ENCODE measurements at places on chromosomes 7 and 10.

- no peak for DNase-seq
Measured at GRCh38 chr7:117126676-117127075, 173.4 kb downstream of the ST7 start.

- no peak for DNase-seq
Measured at GRCh38 chr7:94284104-94284503, 110.6 kb upstream of the COL1A2 start.

DNA sequence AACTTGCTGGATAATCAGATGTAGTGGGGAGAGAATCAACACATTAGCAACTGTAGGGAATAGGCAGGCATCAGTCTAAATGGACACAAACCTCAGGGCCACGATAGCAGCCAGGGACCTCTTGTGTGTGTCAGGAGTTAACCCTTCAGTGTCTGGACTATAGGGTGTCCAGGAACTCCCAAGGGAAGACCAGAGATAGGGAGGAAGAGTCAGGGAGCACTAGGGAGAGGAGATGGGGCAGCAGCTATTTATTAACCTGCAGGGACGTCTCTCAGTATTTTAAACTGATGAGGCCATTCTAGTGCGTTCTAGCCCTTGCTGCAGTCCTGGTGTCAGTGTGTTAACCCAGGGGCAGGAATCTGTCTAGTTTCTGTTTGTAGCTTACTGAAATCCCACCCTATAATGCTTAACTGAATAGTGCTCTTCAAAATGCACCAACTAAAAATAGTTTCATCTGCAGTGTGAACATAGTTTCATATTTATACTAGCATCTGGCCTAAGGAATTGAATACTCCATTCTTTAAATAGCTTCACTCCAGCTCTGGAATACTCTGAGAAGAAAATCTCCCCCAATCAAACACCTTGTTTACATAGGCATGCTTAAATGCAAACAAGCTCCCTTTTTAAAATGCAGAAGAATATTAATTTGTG, 62.7 kb downstream of the ARID5B start:
- DNase-seq = no peak

- no peak for DNase-seq
Measured at GRCh38 chr7:104185346-104185745, 22.5 kb downstream of the ORC5 start.

DNA sequence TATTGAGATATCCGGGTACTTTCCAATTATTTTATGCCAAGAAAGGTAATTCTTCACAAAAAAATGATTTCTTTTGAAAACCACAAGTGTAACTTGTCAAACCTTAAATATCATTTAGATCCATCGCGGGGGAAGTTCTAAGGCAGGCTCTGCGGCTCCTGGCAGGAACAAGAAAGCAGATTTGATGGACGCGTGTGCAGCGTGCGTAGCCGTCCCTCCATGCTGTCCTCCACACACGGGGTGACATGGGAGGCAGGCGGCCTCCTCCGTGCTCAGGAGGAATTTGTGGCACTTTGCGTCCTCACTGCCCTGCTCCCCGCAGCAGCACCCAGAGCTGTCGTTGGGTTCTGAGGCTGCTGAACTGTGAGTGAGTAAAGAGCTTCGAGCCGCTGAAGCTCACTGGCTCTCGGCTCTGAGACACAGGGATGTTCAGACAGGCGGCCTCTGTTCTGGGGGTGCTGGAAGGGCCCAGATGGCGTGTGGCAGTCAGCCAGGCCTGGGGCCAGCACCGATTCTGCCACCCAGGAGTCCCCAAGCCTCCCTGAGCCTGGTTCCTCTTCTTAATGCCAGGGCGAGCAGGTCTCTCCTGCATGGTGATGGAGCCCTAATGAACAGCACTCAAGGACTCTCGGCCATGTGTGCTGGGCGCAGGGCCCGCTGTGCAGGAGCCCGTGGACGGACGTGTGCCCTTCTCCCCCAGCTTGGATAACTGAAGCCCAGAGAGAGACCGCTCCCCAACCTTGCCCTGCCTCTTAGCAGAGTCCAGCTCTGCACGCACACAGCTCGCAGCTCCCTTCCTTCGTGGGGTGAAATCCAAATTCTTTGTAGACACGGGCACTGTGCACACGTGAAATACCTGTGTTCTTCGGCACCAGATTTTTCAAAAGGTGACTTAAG, 185.4 kb upstream of the SHH start:
- DNase-seq = no peak

DNA sequence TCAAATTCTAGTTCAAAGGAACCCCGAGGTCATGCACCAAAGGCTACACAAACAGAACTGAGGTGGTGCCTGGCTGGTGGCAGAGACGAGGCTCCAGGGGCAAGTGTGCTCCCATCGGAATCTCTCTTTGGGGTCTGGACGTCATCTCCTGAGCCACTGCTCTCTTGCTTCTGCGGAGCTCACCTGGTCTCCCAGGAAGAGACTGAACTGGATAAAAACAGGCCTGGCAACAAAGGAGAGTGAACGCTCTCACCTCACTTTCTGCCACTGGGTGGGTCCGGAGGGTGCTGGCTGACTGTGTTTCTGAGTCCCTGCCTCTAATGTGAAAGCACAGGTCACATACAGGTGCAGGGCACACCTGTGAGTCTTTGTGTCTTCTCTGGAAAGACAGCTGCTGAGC, 22.4 kb downstream of the VIPR2 start:
- no peak for DNase-seq

DNA sequence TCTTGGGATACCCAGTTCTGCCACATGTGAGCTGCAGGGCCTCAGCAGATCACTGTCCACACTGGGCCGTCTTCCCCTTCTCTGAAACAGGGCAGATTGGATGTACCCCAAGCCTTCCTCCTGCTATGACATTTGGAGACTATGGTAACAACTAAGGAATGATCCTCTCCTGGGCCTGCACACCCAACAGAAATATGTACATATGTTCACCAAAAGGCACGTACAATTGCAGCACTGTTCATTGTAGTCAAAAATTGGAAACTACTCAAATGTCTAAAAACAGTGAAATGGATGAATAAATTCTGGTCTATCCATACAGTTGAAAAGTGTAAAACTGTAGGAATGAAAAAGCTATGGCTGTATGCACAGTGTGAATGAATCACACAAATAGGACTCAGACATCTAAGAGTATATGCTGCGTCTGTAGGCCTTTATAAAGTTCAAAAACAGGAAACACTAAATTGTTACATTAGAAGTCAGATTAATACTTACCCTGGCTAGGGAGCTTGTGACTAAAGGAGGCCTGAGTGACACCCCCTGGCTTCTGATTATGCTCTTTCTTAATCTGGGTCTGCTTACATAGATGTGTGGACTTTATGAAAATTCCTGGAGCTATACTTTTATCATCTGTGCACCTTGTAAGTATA, 16.1 kb upstream of the XPNPEP1 start:
- DNase-seq = no peak

GRCh38 chr10:102744374-102745051, 765 bp downstream of the WBP1L start:
- DNase-seq = no peak

GRCh38 chr10:104989880-104990279, 348.8 kb downstream of the SORCS3 start:
- no peak for DNase-seq

- DNase-seq = no peak
Measured at GRCh38 chr10:16105082-16105481, 244.8 kb upstream of the MINDY3 start.

- peak; percentile 54 for DNase-seq
Measured at GRCh38 chr7:14902589-14903067, at the start of gene DGKB. DGKB (minus strand) TSS chr7:14902751.

DNA sequence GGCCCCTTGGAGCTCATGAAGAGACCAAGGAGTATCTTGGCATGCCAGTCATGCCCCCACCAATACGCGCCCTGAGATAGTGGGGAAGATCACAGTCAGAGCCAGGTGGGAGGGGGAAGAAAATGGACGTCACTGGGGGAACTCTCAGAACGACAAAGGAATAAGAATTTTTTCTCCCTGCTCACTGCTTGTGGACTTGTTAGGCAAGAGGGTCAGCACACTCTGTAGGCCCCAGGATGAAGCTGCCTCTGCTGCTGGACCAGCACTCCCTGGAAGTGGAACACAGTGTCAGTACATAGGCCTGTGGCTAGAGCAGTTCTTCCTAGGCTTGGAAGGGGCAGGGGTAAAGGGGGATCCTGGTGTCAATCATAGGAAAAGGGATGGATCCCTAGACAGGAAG, 46.5 kb downstream of the DRGX start:
- DNase-seq = no peak

GRCh38 chr10:129386415-129387257, 80.4 kb upstream of the MGMT start:
- no peak for DNase-seq

- no peak for DNase-seq
Measured at GRCh38 chr7:27890205-27890849, 150.4 kb downstream of the TAX1BP1 start.

DNA sequence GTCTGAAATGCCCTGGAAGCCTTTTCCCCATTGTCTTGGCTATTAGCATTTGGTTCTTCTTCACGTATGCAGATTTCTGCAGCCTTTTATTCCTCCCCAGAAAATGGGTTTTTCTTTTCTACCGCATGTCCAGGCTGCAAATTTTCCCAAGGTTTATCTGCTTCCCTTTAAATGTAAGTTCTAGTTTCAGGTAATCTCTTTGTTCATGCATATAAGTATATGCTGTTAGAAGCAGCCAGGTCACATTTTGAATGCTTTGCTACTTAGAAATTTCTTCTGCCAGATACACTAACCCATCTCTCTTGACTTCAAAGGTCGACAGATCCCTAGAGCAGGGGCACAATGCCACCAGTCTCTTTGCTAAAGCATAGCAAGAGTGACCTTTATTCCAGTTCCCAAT, 12.3 kb downstream of the THAP5 start:
- DNase-seq = no peak

DNA sequence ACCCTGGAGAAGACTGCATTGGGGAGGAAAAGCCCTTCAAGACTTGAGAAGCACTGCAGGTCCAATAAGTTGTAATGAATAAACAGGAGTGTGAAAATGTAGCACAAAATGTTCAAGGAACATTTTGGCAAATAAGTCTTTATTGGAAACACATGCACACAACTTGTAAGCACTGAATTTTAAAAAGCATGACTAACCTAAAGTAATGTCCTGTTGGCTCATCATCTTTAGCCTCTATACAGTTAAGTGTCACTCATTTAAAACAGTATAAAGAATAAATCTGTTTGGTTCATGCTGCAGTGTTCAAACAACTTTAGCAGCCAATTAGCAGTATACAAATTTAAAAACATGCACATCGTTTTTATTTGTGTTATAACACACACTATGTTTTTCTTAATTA, 108.6 kb downstream of the CDK6 start:
- DNase-seq = no peak

DNA sequence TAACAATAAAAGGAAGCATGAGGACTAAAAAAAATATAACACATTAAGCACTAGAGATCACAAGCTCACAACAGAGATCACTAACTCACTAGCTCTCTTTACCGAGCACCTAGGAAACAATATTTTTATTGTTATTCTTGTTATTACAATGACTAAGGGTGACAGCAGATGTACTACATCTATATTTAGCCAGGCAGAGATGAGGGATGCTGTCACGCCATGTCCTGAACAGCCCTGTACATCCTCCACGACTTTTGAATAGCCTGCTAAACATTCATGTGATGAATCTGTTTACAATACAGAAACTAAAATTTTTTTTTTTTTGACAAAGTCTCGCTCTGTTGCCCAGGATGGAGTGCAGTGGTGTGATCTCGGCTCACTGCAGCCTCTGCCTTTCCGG, 22.7 kb downstream of the FAM133B start:
- DNase-seq = no peak

- no peak for DNase-seq
Measured at GRCh38 chr10:123502983-123503382, 163.2 kb upstream of the GPR26 start.

- DNase-seq = no peak
Measured at GRCh38 chr10:83930-84530, 34.9 kb upstream of the TUBB8 start.

- DNase-seq = no peak
Measured at GRCh38 chr7:97313900-97314299, 196.4 kb downstream of the SDHAF3 start.

DNA sequence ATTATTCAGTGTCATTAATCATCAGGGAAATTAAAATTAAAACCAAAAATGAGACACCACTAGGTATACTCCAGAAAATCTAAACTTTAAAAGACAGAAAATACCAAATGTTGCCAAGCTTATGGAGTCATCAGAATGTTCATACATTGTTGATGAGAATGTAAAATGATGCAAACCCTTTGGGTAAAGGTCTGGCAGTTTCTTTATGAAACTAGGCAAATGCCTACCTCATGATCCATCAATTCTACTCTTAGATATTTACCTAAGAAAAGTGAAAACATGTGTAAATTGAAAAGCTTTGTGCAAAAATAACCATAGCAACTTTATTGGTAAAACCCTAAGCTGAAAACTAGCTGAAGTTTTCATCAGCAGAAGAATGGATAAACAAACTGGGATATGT, 329.5 kb upstream of the MEOX2 start:
- no peak for DNase-seq

DNA sequence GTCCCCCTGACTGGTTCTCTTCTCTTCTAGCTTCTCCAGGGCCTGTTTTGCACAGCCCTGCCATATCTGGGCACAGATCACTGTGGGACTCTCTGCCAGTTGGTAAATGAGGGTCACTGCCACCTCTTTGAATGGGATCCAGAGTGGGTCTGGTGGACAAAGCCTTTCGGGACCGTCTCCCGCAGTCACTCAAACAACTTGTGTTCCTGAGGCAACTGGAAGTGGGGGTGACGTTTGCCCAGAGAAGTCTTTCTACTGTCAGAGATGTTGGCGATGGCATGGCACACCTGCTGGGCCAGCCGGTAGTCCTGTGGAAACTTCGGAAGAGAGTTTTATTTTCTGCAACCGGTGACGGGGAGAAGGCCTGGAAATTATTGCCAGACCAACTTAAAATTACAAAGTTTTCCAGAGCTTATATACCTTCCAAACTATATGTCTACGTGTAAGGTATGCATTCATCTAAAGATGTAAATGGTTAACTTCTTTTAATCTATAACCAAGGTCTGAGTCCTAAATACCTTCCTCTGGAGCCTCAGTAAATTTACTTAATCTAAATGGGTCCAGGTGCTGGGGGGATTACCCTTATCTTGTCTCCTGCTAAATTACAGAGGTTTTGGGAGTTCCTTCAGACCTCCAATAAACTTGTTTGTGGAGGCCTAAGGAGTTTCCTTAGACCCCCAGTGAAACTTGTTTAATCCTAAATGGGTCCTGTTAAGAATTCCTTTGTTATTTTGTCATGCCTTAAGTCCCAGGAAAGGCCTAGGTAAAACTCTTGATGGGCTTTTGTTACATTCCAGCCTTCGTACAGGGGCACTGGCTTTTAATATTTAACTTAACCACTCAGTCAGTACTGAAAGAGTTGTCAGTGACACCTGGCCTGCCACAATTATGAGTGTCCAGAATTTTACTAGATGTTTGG, 94.0 kb downstream of the NPSR1 start:
- DNase-seq = no peak

DNA sequence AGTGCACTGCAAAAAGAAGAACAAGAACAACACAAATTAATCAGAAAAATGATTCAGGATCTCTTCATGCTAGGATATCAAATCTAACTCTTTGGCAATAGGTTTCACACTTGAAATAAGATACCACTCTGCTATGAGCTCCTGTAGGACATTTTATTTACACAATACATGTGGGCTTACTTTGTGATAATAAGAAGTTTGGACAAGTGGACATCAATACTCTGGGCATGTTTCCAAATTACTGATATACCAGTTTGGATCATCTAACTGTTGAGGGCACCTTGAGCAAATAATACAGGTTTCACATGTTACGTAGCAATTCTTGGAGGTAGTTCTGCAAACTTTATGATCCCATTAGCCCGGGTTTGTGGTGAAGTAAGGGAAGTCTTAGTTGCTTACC, 59.8 kb downstream of the CPVL start:
- no peak for DNase-seq
